Keratinocyte (primary cell): ENCODE measurements at places on chromosomes 2 and 18. TPM values are rescaled to one million over a fixed set of nuclear protein-coding genes. Genes with fewer than 3 reads are reported as not detected.

GRCh38 chr2:106921451-106921850 is 35.5 kb upstream of the ST6GAL2 start:
- DNase-seq: no peak

GRCh38 chr2:209662021-209662420 is 109.6 kb upstream of the UNC80 start:
- DNase-seq: no peak

DNA sequence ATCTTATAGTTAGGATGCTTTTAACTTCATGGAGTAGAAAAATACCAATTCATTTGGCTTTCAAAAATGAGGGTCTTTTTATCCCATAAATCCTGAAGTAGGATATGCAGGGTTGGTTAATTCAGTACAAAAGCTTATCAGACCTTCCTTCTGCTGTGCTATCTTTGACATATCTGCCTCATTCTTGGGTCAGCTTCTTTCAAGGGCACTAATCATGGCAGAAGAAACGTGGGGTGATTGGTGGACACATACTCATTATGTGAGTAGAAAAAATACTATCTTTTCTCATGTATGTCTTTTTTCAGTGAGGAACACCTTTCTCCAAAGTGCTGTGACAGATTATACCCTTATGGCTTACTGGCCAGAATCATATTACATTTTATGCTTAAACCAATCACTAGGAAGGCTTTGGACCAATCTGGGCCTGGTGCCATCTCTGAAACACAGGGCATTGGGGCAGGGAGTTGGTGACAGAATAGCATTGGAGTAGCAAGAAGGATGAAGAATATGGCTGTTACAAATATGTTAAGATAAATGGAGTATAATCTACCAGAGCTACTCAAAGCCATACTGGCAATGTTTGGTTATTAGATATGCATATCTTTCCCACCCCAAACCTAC is 10.1 kb downstream of the UGP2 start:
- no peak for DNase-seq

Gene PLCL1
- polyA plus RNA-seq: 0.01 TPM in 2 of 3 replicates, not detected in the other

DNA sequence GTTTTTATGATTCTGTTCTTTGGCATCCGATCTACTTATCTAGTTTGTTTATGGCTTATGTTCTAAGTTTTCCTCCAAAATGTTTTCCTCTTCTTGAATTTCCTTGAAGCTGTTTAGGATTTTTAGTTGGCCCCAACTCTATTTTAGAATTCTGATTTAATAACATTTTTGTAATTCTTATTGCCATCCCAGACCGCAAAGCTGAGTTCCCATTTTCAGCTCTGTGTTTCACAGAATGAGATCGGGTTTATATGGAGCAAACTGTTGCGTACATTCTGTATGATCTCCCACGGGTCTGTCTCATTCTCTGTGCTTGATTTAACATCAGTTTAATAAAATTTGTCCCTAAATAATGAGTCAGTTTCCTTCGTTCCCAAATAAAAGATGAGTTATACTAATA is 59.3 kb downstream of the DPP4 start:
- no peak for DNase-seq

DNA sequence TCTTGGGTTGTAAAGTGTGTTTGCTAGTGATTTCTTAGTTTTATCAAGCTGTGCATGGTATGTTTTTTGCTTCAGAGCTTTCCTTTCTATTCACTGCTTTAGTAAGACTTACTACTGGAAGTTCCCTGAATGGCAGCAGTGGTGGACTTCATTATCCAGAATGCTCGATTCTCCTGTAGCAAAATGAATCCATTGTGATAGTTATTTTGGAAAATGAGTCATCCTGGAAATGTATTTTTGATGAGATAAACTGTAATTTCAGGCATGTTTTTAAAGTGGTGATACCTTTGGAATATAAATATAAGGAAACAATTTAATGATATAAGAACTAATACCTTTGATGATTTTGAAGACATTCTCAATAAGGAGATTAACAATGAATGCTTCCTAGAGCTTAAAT is 387.1 kb downstream of the PTPRM start:
- no peak for DNase-seq

Gene ALPG
- not detected in 3 replicates for polyA plus RNA-seq

DNA sequence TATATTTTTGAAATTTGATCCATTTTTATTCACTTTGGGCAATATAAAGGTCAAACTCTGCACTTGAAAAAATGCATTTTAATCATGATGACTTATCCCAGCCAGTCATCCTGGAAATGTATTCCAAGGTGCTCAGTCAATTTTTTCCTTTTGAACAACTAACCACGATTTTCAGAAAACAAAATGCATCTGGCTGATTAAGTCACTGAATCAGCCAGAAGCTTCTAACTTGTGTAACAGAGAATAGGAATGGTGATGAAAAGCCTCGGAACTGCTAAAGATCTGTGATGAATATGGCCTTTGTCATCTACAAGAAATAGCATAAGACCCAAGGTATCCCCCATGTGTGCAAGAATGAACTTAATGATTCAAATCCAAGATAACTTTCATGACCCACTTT is 572.7 kb downstream of the EPHA4 start:
- no peak for DNase-seq

DNA sequence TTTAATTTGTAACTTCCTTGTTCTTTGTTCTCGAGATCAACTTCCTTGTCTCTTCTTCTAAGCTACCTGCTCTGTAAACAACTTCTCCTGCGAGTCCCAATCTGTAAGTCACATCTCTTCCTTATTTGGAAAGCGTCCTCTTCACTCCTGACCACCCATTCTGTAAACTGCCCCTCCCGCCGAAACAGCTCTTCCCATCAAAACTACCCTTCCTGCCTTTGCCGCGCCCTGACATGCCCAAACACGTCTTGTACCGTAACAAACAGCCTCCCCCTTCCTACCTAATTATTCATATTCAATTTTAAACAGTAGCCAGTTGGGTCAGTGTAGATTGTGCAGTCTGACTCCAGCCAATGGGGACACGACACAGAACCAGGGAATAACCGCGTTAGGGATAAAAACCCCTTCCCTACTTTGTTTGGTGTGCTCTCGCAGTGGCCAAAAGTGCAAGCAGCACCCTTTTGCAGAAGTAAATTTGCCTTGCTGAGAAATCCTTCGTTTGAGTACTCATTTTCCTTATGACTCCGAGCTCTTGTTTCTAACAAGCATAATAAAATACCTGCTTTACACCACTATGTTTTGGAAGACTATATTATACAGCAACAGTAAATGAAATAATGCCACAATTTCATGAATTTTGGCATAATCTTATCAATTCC is 39.8 kb downstream of the PIAS2 start:
- DNase-seq: no peak

- no peak for DNase-seq
Observed at GRCh38 chr2:134359367-134360081, 105.7 kb downstream of the MGAT5 start.

Gene SLC9A4
- polyA plus RNA-seq: not detected in 3 replicates

DNA sequence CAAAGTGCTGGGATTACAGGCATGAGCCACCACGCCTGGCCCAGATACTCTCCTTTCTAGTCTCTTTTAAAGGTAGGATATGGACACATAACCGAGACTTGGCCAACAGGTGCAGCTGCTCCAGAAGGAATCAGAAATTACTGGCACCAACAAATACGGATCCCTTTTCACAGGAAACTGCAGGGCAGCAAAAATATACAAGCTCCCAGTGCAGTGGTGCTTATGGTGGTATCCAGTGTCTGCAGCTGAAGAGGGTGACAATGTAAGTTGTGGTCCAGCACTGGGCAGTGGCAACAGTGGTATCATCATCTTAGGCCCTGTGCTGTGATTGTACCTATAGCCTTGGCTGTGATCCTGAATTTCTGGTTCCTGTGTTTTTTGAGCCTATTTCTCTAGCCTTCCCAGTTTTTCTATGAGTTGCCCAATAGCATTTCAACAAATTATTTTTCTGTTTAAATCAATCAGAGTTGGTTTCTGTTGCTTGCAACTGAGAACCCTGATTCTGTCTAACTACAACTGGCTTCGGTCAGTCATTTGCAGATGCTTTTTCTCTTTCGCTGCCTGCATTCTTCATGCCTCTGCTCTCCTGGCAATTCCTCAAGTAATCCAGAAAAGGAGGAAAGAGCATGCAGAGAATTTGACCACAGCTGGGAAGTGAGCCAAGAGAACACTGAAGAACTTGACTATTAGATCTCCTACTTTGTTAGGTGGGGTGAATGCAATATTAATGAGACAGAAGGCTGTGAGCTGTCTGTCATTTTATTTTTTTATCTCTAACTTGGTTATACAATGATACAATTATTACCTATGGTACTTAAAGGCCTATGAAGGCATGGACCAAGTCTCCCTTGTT is 30.8 kb upstream of the EML4 start:
- DNase-seq: no peak

DNA sequence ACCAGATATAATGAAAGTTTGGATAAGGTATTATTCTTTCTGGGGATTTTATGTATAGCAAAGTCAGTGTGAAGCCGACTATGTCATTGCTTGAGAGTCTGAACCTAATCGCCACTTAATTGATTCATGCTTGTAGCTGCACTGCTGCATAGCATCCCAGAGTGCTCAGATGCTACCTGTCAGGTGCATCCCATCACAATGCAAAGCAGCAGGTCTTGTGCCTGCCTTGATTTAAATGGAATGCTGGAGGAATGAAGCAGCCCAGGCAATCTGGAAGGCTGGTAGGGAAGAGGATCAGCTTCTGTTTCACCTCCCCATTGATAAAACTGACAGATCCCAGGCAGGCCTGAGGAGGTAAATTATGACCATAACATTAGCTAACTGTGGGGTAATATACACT is 40.4 kb upstream of the ATIC start:
- no peak for DNase-seq

Gene LCT
- polyA plus RNA-seq: 0.01 TPM in 1 of 3 replicates, not detected in the others

DNA sequence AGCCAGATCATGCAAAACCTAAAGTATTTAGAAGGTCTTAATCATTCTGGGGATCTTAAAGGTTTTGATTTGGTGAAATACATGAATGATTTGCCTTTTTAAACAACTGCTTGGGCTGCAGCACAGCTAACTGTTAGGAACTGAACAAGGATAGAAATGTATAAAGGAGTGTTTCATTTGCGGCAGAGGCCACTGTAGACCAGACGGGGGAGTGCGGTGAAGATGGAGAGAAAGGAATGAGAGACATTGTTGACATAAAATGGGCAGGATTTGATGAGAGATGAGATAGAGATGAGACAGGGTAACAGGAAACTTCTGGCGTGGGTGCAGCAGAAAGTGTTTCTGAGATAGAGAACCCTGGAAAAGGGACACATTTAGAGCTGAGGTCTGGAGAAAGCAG is 308.1 kb downstream of the TMX3 start:
- DNase-seq: no peak

GRCh38 chr2:19810148-19810547 is 91.6 kb downstream of the TTC32 start:
- no peak for DNase-seq

Gene APCDD1
- polyA plus RNA-seq: 1.4 to 17.2 TPM (median 8.5 TPM) in 3 replicates

Gene KLHL29
- 4.7 to 6.4 TPM (median 5.5 TPM) in 3 replicates for polyA plus RNA-seq

DNA sequence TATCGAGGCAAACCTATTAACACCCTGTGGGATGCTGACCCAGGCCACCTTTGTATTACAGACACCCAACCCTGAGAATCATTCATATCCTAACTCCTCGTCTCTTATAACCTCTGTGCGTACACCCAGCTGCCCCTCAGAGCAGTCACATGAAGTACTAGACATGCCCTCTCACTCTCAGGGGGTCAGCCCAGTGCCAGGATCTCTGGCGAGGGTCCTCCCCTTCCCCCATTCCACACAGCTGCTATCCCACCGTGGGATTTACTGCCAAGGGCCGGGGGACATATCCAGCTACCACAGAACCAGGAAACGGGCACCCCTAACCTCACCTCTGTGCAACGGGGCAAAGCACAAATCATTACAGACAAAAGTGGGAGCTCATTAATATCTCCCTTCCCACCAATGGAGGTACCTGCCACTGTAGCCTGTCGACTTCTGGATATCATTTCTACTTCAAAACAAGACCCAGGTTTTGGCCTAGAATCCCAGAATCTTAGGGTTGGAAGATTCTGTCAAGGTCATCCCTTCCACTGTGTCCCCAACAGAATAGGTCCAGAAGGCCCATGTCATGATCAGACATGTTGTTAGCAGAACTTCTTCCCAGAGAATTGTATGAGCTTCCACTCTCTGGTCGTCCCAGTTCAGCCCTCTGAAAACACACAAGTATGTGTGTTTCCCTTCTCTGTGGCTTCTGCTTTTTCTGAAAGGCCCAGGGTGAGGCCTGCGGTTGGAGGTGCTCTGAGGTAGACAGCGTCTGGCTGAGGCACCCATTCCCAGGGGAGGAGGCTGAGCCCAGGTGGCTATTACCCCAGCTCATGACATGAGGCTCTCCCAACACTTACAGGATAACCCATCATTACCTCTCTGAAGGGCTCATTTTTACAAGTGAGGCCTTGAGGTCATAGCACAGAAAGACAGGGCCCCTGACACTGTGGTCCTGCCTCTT is 1.7 kb downstream of the TMBIM1 start:
- DNase-seq: no peak
